ENCODE measurements at places on chromosomes 16 and 17.

- no peak for DNase-seq
Observed at GRCh38 chr17:19978805-19979211, 1.2 kb upstream of the AKAP10 start.

GRCh38 chr17:15048381-15048780, 216.7 kb downstream of the PMP22 start:
- DNase-seq = no peak

GRCh38 chr17:63695889-63696288, 4.0 kb downstream of the LIMD2 start:
- no peak for DNase-seq

GRCh38 chr16:26787924-26788323, 278.8 kb upstream of the C16orf82 start:
- no peak for DNase-seq

DNA sequence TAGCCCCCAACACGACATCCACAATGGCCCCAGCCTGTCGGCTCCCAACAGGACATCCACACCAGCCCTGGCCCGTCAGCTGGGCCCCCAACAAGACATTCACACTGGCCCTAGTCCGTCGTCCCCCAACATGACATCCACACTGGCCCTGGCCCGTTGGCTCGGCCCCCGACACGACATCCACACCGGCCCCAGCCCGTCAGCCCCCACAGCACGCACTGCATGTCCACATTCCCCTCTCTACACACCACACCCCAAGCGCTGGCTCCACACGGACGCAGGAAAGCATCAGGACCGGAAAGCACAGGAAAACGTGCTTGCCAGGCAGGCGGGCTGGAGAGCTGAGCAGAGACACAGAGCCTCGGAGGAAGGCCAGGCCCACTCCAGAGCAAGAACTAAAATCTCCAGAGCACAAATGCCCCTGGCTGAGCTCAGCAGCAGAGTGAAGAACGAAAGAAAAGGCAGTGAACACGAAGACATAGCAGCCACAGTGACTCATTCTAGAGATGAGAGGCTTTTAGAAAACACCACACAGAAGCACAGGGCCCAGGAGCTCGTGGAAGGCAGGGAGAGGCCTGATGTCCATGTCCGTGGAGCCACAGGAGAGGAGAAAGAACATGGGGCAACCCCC, 50.6 kb downstream of the LMF1 start:
- no peak for DNase-seq

DNA sequence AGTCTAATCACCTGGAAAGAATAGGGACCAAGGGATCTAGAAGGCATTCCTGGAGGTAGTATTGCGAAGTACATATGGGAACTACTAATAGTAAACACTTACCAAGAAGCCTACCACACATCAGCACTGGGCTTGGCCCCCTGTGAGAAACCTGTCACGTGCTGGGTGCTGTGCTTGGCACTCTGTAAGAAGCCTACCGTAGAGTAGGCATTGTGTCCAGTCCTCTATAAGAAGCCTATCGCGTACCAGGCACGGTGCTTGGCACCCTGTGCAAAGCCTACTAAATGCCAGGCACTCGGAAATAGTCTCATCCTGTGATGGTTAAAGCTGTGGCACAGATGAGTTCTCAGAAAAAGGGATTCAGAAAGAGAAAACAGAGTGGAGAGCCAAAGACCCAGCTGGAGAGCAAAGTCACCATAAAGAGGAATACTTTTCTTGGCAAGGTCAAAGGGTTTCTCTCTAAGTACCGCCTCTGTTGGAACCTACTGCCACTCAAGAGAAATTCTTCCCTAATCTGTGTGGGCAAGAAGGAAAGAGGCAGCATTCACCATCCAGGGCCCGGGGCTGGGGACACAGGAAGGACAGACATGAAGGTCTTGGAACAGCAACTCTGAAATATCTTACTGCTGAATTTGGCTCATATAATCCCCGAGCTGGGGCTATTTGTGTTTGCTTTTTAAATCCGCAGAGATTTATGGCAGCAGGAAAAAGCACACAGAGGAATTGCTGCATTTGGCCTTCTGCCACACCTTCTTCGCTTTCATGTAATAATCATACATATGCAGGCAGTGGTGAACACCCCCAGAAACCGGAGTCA, 81.8 kb downstream of the VAT1L start:
- DNase-seq = no peak

- DNase-seq = no peak
Observed at GRCh38 chr16:4561596-4561995, 5.5 kb downstream of the C16orf96 start.

GRCh38 chr16:49454426-49455180, 81.0 kb downstream of the C16orf78 start:
- DNase-seq = no peak

DNA sequence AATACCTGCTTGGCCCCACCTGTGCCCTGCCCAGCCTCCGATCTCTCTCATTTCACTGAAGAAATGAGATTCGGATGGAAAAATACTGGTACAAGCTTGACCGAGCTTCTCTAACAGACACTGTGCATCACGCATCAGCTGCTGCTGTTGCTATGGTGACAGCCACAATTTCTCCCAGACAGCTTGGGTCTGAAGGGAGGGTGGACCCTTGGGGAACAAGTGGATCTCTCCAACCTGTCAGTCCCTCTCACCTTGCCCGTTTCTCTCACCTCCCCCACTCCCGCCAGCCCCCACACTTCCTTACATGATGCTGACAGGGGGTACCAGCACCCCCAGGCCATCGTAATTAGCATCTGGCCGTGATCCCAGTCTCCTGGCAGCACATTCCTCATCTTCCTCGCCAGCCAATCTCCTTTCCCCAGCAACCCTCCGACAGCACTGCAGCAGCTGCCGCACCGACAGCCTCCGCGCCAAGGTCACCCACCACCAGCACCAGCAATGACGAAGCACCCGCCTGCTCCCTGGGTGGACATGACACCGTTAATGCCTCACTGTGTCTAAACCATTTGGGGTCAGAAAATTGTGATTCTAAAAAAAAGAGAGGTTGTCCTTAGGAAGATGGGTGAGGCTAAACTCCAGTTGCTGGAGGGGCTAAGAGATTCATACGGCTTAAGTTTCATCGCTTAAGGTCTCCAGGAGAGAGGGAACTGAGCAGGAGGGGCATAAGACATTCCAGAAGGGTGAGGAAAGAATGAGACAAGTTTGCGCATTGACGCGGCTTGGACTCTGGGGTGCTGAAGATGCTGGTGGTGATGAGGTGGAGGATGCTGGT, 58.6 kb upstream of the TNRC6A start:
- DNase-seq = peak; percentile 68

DNA sequence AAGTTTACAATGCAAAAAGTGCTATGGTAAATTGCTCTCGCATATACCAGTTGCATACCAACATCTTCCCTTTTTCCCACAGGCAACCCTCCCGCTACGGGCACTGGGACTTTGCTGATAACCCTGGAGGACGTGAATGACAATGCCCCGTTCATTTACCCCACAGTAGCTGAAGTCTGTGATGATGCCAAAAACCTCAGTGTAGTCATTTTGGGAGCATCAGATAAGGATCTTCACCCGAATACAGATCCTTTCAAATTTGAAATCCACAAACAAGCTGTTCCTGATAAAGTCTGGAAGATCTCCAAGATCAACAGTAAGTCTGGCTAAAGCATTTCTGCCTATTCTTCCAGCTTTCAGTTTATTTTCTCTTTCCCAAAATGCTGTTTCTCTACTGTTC, 27.9 kb upstream of the HSBP1 start:
- no peak for DNase-seq

GRCh38 chr16:2753733-2754020, 1.2 kb downstream of the SRRM2 start:
- no peak for DNase-seq

- DNase-seq = no peak
Observed at GRCh38 chr16:87637357-87637756, 35.0 kb downstream of the JPH3 start.

DNA sequence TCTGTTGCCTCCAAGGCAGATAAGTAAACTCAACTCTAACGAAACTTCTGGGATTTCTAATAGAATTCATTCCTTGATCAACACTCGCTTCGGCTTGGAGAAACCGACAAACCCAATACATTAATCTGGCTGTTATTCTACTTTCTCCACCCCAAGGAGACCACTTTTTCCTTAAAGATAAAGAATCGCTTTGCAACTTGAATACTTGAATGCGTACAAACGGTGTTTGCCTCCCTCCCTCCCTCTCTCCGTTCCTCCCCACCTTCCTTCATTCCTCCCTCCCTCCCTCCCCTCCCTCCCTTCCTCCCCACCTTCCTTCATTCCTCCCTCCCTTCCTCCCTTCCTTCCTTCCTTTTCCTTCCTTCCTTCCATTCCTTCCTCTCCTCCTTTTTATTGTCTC, 432.6 kb downstream of the HAPSTR1 start:
- no peak for DNase-seq

- no peak for DNase-seq
Observed at GRCh38 chr17:3914312-3914670, 2.0 kb downstream of the P2RX1 start.

DNA sequence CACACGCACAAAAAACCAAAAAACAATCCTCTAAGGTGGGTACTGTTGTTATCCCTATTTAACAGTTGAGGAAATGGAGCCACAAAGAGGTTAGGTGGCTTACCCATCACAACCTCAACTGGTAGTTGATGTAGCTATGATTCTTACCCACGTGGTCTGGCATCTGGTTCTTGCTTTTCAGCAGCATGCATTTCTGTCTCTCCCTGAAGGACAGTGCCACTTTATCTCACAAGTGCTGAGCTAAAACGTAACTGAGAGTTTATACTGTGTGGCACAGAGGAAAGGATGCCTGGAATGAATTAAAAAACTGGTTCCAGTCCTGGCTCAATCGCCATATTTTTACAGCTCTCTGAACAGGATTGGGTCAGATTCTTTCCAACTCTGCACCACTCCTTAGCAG, 1.9 kb upstream of the CORO6 start:
- no peak for DNase-seq

- DNase-seq = no peak
Observed at GRCh38 chr16:3188925-3189825, 1.2 kb downstream of the OR1F1 start.

GRCh38 chr17:38421871-38422827, 6.1 kb upstream of the ARHGAP23 start:
- DNase-seq = no peak

DNA sequence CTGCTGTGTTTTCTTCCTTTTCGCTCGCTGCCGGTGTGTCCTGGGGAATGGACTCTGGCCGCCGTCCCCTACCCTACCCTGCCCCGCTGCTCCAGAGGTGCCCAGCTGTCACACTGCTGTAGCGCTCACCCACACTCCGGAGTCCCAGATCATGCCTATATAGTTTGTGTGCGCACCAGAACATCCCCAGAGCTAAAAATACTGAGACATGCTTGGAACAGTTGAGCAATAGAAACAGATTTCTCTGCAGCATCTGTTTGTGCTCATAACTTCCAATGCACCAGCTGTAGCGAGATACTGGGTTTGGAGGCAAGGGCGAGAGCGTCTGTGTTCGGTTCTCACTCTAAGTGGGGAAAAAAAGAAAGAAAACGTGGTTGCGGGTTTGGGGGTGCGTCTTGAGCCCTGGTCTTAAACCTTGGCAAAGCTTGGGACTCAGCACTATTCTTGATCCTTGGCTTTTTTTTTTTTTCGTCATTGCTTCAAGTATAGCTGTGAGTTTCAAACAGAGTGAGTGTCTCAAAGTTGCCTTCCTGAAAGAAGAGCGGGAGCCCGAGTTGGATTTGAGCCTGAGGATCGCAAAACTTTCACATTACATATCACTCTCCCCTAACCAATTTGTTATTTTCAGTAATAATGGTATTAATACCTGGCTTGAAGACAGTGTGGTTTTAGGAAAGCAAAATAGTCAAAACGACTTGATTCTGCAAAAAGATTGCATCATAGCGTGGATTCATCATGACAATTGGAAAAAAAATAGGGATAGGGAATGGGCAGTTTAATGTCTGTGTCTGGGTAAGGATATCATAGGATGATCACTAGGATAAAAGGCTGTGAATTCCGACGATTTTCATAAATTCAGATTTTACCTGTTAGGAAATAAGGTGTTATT, 621 bp downstream of the KCNJ2 start:
- DNase-seq = peak; percentile 30

DNA sequence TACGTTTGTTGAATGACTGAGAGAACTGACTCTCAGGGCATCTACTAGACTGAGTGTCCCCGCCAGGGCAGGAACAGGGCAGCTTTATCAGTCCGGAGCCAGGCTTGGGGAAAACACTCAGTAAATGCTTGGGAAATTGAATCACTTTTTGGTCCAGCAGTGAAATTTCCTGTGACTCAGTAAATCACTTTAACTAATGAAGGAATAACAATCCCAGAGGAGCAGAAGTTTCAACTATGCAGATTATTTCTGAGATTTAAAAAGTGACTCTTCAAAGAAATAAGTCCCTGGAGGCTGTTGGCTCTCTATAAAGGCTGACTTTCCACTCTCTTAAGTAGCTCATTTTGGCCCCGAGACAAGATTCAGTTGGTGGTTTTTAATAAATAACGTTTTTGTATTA, 101.8 kb downstream of the FOXL1 start:
- DNase-seq = no peak

DNA sequence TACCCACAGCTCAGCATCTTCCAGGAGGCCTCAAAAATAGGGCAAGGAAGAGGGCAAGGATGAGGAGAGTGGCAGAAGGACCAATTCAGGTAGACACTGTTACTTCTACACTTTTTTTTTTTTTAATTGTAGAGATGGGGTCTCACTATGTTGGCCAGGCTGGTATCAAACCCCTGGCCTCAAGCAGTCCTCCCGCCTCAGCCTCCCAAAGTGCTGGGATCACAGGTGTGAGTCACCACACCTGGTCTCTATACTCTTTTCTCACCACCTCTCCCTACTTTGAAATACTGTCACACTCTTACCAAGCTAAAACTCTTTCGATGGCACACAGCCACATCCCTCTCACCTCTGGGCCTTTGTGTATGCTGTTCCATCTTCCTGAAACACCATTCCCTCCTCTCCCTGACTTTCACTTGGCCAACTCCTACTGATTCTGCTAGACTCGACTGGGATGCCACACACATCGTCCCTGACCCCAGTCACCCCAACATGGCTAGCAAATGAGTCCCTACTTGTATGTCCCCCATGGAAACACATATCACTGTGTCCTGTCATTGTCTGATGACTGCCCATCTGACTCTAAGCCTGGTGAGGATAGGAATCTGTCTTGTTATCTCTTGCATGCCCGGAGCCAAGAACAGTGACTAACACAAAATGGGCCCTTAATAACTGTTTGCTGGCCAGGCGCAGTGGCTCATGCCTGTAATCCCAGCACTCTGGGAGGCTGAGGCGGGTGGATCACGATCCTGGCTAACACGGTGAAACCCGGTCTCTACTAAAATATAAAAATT, 7.2 kb upstream of the SLC43A2 start:
- no peak for DNase-seq

- no peak for DNase-seq
Observed at GRCh38 chr17:31492880-31493655, 101.6 kb downstream of the RAB11FIP4 start.

- DNase-seq = peak; percentile 95
Observed at GRCh38 chr17:66405836-66406677, 103.6 kb downstream of the PRKCA start.

GRCh38 chr17:65730711-65731169, 169.3 kb upstream of the AXIN2 start:
- no peak for DNase-seq

- no peak for DNase-seq
Observed at GRCh38 chr17:2084766-2085647, 30.1 kb downstream of the HIC1 start.

Data from NCI-H446 treated with DMSO at 0.1 percent for 48 hours (cell line).